Right forelimb (tissue), 1 donor: ENCODE measurements at places on chromosomes 6 and 20.

DNA sequence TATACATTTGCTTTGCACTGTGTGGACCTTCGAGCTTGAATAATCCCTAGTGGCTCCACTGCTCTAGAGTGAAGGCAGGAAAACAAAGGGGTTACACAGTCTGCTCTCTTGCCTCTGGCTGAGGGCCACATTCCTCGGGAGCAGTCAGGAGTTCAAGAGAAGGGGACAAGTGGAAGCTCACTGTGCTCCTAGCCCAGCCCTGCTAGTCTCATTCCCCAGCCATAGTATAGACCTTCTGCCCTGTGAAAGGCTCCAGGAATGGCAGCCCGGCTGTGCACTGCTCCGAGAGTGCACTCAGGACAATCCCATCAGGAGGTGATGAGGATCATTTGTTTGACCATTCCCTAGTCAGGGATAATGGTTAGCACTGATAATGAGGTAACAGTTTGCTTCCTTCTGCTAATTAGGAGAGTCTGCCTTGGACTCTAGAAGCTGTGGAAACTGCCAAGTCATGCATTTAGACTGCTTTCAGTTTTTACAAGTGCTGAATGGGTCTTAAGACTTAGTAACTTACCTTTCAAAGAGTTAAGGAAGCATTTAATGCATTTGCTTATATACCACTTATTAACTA is 8.5 kb downstream of the IYD start:
- DNase-seq = no peak

DNA sequence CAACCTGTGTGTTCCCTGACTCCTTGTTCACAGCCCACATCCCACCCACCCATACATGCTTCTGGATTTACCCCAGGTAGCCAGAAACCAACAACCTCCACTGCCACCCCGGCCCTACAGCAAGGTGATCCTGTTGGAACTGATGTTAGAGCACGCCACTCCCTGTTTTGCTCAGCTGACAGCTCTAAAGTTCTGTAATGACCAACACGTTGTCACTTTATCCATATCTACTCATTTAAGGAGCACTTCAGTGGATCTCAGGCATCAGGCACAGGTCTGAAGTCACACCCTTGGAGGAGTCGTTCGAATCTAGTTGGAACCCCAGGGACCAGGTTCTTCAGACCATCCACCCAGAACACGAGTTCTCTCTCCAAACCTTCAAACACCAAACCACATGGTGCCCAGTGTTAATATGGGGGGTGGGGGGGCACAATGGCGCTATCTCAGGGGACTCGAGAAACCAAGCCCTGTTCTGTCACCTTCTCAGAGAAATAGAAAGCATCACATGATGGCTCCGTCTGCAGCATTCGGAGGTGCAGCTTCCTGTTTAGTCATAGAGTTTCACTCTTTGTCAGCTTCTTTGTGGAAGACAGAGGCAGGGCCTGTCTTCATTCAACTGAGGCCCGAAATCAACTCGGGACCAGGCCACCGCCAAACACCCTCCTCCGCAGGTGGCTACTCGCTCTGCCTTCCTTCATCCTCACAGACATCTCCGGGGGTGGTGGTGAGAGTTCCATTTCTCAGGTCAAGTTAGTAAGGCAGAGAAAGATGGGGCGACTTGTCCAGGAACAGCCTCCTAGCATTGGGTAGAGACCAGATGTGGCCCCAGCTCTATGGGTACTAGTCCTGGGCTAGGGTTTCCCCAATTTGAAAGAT is 142.2 kb downstream of the NFATC2 start:
- DNase-seq = no peak

- DNase-seq = no peak
Observed at GRCh38 chr6:160795721-160796120, 93.7 kb downstream of the PLG start.

DNA sequence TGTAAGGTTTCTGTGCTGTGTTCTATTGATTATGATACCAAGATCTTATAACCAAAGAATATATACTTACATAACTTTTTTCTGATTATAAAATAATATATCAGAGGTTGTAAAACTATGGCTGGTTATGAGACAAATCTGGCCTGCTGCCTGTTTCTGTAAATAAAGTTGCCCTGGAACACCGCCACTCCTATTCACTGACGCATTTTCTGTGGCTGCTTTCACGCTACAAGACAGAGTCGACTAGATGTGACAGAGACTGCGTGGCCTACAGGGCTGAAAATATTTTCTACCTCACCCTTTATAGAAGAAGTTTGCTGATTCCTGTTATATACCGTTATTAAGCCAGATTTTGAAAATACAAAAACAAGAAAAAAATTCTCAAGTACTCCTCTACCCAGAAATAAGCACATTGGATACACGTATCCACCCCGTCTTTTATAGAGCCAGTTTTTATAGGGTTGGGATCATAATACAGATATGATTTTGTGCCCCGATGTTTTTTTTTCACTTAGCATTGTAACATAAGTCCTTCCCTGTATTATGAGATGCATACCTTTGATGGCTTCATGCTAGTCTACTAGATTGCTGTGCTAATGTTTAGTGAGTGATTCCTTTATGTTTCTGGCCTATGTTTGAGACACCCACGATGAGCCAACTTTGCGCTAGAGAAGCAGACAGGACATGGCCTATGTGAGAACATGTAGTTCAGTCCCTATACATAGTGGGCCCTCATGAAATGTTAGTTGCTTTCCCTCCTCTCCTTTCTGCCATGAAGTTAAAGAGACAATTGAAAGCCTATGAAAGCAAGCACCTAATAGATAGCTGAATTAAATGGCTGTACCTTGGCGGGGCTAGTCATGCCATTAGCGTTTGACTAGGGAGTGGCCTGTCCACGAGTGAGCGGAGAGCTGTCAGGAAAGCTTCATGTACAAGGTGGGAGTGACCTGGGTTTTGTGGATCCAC is 98.1 kb upstream of the KCNK16 start:
- no peak for DNase-seq

DNA sequence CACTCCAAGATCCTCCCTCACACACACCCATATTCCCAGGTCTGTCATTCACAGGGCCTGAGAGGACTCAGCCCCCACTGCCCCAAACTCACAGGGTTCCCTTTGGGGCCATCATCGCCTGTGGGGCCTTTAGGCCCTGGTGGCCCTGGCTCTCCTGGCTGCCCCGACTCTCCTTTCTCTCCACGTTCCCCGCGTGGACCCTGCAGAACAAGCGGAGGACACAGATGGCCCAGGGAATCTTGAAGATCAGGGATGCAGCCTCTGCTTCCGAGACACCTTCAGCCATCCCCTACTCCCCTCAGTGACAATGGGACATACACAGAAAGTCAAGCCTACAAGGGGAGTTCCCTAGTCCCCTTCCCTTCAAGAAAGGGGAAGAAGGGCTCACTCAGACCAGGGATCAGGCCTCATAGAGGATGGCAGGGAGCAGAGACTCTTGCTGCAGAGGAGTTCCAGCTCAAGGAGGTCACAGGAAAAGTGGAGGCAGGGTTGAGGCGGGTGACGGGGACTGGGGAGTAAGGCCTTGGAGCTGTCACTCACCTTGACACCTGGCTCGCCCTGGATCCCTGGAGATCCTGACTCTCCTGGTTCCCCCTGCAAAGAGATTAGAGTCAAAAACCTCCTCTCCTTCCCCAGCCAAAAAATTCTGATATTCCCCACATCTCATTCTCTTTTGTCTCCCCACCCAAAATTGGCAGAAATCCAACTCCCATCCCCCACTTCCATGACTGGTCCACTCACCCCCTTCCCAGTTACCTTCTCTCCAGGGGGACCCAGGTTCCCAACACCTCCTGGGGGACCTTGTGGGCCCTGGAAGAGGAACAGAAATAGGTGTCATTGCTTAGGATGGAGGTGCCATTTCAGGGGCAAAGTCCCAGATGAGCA is 22.7 kb downstream of the COL11A2 start:
- no peak for DNase-seq

- no peak for DNase-seq
Observed at GRCh38 chr6:15929685-15930084, 199.2 kb upstream of the MYLIP start.

GRCh38 chr6:165744555-165745228 is 81.7 kb upstream of the PDE10A start:
- no peak for DNase-seq

DNA sequence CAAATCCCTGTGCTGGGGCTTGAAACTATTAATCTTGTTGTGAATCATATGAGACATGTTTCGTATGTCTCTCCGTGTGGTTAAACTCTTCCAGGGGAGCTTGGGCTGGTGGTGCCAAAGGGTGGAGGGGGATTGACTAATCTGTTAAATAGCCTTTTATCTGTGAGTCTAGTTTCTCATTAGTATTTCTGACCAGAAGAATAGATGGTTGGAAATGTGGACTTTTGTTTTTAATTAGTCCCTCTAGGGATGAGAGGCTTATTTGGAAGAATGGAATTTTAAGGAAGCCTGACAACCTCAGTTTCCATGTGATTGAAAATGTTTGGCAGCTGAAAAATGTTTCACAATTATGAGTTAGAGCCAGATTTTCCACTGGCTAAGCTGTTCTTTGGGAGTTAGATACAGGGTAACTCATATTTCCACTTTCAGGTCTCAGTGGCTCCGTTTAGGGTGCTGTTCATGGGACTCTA is 117.3 kb downstream of the BCKDHB start:
- no peak for DNase-seq

DNA sequence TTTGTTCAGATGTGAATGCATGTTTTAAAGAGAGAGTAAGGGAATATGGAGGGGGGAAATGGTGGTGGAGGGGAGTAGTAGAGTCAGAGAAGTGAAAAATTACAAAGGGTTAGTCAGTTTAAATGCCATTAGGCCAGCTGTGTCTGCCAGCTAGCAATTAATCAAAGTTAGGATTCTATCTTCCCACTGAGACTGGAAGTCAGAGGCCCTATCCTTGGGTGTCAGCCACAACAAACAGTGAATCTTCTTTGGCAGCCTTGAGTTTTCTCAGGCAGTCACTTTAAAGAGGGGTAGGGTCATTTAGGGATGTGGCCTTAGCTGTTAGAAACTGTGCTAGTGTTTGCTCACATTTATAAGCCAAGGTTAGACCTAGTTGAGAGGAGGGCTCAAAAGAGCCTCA is 120.5 kb upstream of the BTBD3 start:
- no peak for DNase-seq

GRCh38 chr6:53869964-53870363 is 75.2 kb downstream of the LRRC1 start:
- no peak for DNase-seq

DNA sequence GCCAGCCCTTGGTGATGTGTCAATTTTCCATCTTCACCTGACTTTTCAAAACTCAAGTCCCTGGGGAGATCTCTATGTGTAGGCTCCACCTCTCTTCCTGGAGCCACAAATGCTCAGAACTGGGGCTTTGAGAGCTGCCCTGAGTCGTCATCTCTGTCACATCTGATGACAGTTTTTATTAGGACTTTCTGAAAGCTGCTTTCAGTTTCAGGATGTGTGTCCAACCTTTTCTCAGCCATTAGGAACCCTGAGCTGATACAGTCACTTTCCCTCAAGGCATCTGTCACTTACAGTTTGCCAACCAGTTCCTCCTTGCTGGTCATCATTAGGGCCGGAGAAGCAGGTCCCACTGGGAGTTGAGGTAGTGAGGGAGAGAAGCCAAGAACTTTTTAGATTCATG is 365.9 kb upstream of the CHD6 start:
- no peak for DNase-seq

- DNase-seq = no peak
Observed at GRCh38 chr6:5305968-5306626, 44.8 kb downstream of the FARS2 start.

DNA sequence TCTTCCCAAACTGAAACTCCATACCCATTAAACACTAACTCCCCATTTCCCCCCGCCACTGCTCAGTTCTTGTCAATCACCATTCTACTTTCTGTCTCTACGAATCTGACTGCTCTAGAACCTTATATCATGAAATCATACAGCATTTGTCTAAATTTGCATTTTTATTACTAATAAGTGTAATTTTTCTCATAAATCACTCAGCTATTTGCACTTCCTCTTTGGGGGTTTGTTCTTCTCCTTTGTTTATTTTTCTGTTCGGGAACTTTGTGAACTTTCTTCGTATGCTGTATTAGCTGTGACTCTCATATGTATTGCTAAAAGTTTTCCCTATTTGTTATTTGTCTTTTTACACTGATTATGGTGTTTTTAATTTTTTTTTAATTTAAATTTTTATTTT is 152.2 kb downstream of the SLC16A10 start:
- DNase-seq = no peak

GRCh38 chr6:84556541-84557335 is 207.7 kb downstream of the TBX18 start:
- no peak for DNase-seq
